AG20443 (cell line): ENCODE measurements at places on chromosomes 3 and 15.

- no peak for DNase-seq
Measured at GRCh38 chr3:1571736-1572135, 478.9 kb downstream of the CNTN6 start.

- DNase-seq = peak; percentile 51
Measured at GRCh38 chr15:38895326-38896255, 331.0 kb upstream of the RASGRP1 start.

DNA sequence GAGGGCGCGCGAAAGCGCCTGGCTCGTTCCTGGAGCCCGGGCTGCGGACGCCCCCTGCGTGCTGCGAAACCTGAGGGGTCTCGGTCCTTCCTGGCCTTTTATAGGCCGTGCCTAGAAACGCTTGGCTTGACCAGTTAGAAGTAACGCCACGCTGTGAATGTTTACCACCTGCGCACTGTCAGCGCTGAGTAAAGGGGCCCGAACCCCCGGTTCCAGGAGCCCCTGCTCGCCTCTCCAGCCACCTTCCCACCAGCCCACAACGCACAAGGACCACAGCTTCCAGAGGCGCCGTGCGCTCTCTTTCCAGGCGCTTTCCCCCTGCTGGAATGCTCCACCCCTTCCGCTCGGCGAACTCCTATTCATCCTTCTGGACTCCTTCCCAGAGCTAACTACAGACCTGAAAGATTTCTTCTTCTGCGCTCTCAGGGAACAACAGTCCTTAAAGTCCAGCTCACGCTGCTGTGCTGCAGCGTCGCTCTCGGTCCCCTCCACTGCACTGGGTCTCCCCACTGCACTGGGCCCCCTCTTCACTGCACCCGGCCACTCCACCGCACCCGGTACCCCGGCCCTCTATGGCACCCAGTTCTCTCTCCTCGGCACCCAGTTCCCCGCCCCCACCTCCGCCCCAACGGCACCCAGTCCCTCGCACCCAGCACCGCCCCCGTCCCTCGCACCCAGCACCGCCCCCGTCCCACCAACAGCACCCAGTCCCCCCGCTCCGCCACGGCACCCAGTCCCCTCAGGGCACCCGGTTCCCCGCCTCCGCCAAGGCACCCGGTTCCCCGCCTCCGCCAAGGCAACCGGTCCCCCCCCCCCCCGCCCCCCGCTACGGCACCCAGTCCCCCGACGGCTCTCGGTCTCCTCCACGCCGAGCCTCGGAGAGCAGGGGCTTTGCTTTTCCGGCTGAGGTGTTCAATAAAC, 69.8 kb downstream of the SQOR start:
- peak; percentile 27 for DNase-seq

- DNase-seq = no peak
Measured at GRCh38 chr15:62637574-62637897, 405.0 kb upstream of the TPM1 start.

GRCh38 chr3:115903843-115904242, 280.5 kb downstream of the GAP43 start:
- DNase-seq = peak; percentile 10

DNA sequence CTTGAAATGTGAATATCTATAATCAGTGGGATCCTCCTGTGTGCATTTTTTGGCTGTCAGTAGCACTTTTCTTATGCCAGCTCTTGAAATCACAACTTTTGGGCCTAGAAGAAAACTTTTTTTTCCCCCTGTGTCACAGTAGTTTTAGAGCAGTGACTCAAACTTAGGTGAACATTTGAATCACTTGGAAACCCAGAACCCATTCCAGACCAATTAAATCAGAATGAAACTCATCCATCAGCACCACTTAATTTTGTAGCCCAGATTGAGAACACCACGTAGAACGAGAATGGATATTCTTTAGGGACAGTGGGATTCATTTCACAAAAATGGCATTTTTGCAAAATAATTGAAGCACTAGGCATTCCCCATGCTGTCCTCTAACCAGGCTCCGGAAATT, 224.8 kb upstream of the NANOGP8 start:
- peak; percentile 17 for DNase-seq

- DNase-seq = no peak
Measured at GRCh38 chr3:69081583-69082262, 1.6 kb upstream of the UBA3 start.

- no peak for DNase-seq
Measured at GRCh38 chr15:65818927-65819562, 27.0 kb upstream of the DENND4A start.

GRCh38 chr15:75864213-75865059, 21.2 kb downstream of the UBE2Q2 start:
- no peak for DNase-seq

- DNase-seq = no peak
Measured at GRCh38 chr3:37519236-37519635, 342.4 kb upstream of the CTDSPL start.

DNA sequence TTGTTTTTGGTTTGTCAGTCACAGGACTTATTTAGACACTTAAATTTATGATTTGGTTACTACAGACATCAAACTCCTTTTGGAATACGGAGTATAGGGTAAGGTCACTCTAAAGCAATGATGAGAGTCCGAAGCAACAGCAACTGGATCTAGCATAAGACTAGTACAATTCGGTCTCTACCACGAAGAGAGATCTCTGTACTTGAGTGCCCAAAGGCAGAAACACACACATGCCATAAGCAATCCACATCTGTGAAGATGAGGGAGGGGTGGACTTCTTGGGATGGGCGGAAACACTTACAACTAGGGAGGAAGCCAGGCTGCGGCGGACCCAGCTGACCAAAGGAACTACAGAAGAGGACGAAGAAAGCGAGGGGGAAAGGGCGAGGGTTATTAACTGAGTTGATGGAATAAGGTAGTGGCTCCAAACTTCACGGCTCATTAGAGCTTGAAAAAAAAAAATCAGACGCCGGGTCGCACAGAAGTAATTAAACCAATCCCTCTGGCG, 595 bp downstream of the DPH6 start:
- DNase-seq = peak; percentile 48

DNA sequence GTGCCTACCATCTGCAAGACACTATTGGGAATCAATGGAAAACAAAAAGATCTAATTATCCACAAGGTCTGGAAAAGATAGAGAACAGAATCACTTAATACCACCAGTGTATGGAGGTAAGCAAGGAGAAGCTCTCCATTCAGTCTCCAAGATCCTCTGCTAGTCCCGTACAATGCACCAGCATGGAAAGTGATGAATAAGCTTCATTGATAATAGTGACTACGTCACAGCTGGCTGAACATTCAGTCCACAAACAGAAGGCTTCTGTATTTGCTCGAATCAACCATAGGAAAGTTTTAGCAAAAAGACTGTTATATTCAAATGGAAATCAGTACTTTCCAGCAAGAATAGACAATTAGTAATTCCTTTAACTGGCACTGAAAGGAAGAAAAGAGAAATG, 42.9 kb downstream of the IGSF11 start:
- DNase-seq = no peak

DNA sequence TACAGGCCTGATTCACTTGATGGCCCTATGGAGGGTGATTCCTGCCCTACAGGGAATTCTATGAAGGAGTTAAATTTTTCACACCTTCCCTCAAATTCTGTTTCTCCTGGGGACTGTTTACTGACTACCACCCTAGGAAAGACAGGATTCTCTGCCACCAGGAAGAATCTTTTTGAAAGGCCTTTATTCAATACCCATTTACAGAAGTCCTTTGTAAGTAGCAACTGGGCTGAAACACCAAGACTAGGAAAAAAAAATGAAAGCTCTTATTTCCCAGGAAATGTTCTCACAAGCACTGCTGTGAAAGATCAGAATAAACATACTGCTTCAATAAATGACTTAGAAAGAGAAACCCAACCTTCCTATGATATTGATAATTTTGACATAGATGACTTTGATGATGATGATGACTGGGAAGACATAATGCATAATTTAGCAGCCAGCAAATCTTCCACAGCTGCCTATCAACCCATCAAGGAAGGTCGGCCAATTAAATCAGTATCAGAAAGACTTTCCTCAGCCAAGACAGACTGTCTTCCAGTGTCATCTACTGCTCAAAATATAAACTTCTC, 43.6 kb downstream of the BLM start:
- DNase-seq = no peak

GRCh38 chr15:66658044-66658443, 44.0 kb upstream of the SMAD6 start:
- no peak for DNase-seq
